ENCODE measurements at places on chromosomes 1 and 21. TPM values are rescaled to one million over a fixed set of nuclear protein-coding genes. Genes with fewer than 3 reads are reported as not detected.

Gene NME7
- total RNA-seq: 10.4 TPM

Gene HCRTR1
- not detected for total RNA-seq

Gene RSPO1
- 6.3 TPM for total RNA-seq

Gene VSIG8
- not detected for total RNA-seq

Gene SCP2
- 163 TPM for total RNA-seq

Gene AADACL4
- not detected for total RNA-seq

Gene RHD
- total RNA-seq: 0.59 TPM

Gene RGSL1
- not detected for total RNA-seq

Gene NPHS2
- not detected for total RNA-seq

Gene AMY1A
- total RNA-seq: not detected

Gene CROCC
- total RNA-seq: 10.0 TPM

Gene EPHA10
- total RNA-seq: 0.22 TPM

Gene OLFML2B
- 4.5 TPM for total RNA-seq

Gene TMPRSS3
- 1.1 TPM for total RNA-seq

Gene ASTN1
- total RNA-seq: 1.3 TPM

Gene AGMAT
- total RNA-seq: not detected

Gene COL11A1
- 0.71 TPM for total RNA-seq

Gene CAMSAP2
- total RNA-seq: 36.4 TPM

Gene FGR
- total RNA-seq: 5.7 TPM

DNA sequence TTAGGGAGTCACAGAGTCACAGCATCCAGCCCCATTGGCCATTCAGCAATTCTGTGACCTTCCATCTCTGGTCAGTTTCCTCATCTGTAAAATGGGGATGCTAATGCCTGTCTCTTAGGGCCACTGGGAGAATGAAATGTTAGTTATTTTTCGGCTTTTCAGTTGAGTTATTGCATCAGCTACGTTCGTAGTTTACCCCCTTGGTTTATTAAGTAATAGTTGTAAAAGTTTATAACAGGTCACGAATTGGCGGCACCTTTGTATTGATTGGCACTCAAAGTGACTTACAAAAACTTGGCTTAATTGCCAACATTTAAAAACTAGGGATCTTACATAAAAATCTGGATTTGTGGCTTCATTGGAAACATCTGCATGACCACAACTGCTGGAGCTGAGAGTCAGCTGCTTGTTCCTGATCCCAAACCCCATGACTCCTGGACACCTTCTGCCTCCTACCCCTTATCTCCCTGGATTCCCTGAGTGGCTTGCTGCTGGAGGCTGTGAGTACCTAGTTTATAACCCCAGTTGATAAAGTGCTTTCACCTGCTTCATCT is 23.0 kb upstream of the SLC1A7 start:
- no peak for DNase-seq

- DNase-seq: no peak
Measured at GRCh38 chr1:54569339-54569738, 21.3 kb downstream of the ACOT11 start.

- no peak for DNase-seq
Measured at GRCh38 chr1:204080163-204080903, 7.4 kb downstream of the SOX13 start.

GRCh38 chr1:207628776-207629175 is 16.2 kb upstream of the CR1L start:
- no peak for DNase-seq

DNA sequence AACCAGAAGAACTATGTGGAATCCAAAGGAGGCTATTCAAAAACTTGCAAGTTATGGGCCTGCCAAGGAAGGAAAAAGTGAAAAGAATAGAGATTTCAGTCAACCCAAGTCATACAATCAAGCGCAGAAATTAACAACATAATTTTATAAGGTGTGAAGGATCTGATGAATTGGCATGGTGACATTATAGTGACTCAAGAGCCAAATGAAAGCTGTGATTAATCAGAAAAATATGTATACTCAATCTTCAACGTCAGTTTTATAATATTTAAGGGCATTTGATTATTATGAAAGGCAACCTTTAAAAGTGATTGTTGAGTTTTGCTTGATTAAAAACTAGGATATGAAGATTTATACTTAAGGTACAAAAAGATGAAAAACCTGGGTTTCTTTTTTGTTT is 37.8 kb upstream of the THEM4 start:
- no peak for DNase-seq

GRCh38 chr1:155123801-155124200 is 3.9 kb upstream of the EFNA1 start:
- no peak for DNase-seq

GRCh38 chr1:160752924-160753323 is 13.9 kb downstream of the SLAMF7 start:
- no peak for DNase-seq

- no peak for DNase-seq
Measured at GRCh38 chr21:41933313-41934079, 20.3 kb downstream of the C2CD2 start.

DNA sequence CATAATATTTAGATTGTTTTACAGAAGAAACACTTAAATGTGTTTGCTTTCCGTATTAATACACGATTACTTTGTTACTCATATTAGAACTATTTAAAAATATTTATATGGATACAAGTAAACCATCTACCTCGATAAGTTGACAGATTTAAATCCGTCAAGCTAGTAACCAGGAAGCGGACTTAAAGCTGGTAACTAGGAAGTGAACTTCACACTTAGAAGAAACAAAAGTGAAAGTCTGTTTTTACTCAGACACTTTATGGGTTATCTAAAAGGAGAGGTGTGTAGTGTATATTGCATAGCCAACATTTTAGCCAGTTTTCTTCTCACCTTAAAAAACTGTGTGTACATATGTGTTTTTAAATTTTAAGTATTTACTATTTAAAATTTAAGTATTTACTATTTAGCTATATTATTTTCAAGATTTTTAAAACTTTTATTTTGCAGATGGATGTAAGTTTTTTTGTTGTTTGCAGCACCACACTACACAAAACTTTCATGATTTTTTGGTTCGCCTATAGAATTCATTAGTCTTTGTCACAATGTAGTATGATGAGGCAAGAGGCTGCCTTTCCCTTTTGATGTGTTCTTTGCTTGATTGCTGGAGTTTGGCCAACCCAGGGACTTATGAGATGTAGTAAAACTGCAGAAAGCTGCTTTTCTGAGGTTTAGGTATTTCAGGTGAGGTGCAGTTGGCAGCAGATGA is 2.7 kb downstream of the USP25 start:
- DNase-seq: no peak

GRCh38 chr21:34526618-34527290 is 14.7 kb upstream of the KCNE1 start:
- peak; percentile 93 for DNase-seq

DNA sequence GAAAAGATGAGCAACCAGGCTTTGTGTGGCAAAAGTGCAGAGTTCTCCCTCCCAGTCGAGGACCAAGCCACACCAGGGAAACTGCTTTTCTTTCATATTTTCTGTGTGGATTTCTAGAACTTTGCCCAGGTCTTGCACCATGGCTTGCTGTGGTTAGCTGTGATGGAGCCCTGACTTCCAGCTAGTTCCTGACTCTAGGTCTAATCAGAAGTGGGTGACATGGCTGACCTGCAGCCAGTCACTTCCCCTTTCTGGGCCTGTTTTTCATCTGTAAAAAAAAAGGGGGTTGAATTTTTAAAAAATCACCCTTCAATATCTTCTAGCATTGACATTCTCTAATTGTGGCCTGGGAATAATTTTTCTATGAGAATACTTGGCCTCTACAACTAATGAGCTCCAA is 491.2 kb upstream of the USP24 start:
- DNase-seq: no peak

- no peak for DNase-seq
Measured at GRCh38 chr1:60345621-60346020, 272.1 kb upstream of the C1orf87 start.

GRCh38 chr1:24417681-24418080 is 2.1 kb downstream of the NIPAL3 start:
- no peak for DNase-seq

DNA sequence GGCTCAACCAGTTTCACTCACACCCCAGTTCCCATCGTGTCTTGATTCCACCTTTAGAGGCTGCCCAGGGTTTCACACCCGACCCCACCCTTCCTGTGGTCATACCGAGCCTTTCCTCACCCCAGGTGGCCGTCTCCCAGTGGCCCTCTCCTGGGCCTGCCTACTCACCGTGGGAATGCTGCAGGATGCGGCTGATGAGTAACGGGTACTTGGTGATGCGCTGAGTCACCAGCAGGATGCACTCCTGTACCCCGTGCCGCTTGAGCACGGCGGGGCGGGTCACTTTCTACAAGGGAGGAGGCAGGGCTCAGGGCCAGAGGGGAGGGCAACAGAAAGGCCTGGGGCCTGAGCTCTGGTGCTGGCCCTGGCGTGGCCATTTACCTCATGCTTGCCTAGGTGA is 16.4 kb downstream of the ARHGEF2 start:
- peak; percentile 84 for DNase-seq

GRCh38 chr1:38464071-38464661 is 395.4 kb downstream of the RRAGC start:
- no peak for DNase-seq

GRCh38 chr1:41367288-41367642 is 6.0 kb downstream of the FOXO6 start:
- no peak for DNase-seq

DNA sequence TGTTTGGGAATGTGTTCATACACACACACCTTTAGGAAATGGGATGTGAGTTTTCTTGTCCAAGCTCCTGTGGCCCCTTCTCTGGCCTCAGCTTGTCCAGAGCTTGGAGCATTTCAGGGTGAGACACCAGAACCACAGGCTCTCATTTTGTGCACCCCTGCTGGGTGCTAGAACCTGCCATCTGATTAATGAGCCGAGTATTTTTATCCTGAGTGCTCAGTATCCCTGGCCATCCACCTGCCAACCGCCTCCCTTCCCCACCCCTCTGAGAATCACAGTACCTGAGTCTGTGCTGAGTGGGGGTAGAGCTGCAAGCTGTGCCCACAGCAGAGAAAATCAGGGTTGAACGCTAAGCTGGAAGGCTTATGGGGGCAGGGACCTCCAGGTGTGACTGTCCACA is 1.4 kb downstream of the CASQ1 start:
- DNase-seq: no peak

DNA sequence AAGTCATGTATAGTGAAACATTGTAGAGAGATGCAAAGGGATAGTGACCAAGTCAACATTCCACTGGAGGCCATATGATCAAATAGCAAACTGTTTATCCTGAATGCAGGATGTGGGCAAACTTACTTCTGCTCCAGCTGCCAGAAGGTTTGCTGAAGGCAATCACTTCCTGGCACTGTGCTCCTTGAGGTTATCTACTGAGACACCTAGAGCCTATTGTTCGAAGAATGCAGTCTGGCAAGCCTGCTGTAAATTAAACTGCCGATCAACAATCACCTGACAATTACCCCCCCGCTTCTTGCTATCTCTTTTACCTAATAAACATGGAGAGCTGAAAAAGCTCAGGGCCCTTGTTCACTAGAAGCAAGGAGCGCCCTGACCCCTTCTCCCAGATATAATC is 139.4 kb upstream of the B3GALT2 start:
- no peak for DNase-seq

GRCh38 chr1:191260056-191260455 is 782.4 kb upstream of the BRINP3 start:
- no peak for DNase-seq

GRCh38 chr1:98399218-98399617 is 262.3 kb upstream of the SNX7 start:
- DNase-seq: no peak

GRCh38 chr1:34781844-34782391 is 904 bp downstream of the GJB3 start:
- DNase-seq: no peak

DNA sequence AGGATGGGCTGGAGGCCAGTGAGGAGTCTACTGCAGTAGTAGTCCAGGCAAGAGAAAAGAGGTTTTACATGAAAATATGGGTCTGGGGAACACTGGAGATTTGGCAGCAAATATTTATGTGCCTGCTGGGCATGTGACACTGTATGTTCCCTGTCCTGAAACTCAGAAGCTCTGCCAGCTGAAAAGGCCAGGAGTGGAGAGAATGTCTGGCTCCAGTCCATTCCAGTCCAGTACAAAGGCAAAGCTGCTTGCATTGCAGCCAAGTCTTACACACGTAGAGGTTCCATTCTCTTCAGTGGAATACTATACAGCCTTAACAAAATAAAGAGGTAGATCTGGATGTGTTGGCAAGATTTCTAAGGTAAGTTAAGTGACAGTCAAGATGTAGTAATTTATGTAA is 7.5 kb upstream of the YBX1 start:
- no peak for DNase-seq

DNA sequence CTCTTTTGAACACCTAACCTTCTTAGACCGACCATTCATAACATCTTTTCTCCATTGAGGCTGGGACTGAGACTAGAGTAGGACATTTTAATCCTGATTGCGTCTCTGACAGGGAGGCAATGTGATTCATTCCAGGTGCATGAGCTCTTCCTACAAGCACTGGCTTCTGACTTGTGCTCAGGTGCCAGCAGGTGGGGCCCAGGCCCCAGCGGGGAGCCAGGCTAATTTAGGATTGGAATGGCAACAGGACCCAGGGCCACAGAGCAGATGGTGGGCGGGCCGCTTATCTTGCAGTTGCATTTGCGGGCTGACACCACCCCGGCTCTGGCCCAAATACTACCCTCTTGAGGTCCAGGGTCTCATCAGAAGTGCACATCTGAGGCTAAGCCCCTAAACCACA is 4.1 kb downstream of the GPA33 start:
- DNase-seq: no peak

GRCh38 chr21:37514038-37514667 is 147.6 kb downstream of the DYRK1A start:
- DNase-seq: no peak

DNA sequence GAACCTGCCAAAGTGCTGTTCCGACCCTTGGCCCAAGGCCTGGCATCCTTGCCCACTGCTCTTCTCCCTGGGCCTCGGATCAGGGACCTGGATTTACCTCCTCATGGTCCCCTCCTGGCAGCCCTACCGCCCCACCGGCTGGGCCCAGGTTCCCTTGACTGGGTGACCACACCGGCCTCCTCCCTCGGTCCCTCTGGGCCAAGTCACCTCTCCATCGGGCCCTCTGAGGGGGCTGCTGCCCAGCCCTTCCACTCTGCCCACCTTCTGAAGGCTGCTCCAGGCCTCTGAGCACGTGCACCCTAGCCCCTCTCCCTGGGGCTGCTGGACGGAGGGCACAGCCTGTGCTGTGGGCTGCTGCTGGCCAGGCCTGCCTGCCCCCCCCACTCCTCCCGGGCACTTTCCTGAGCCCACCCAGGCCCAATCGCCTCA is 9.3 kb upstream of the MMEL1 start:
- DNase-seq: no peak

GRCh38 chr1:100722221-100722620 is 2.7 kb downstream of the VCAM1 start:
- no peak for DNase-seq

- DNase-seq: no peak
Measured at GRCh38 chr1:238552271-238552670, 661.5 kb upstream of the ZP4 start.

Data from right atrium auricular region (tissue), 2 donors.